ENCODE measurements at places on chromosomes 6 and 20.

GRCh38 chr6:158751921-158752320 lies 67.2 kb downstream of the EZR start:
- DNase-seq, result no peak

DNA sequence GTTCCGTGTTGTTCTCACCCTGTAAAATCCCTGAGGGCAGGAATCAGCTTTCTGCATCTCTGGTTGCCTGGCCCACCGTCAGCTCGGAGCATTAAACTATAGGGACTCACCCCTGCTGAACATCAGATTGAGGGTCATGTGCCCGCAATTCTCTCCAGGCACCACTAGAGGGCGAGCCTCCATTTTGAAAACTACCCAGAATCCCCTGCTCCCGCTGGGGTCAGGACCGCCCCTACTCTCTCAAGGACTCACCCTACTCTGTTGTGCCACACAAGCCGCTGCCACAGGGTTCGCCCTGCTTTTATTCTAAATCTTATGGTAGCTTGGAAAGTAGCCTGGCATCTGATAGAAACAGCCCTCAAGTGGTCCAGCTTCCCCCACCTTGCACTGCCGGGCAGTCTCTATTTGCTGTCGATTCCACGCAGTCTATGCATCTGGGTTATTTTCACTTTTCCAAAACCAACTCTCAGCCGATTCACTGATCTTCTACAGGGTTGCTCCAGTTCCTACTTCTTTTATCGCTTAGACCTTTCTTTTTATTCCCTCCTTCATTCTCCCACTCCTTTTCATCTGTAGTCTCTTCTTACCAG lies 244.1 kb upstream of the QKI start:
- no peak for DNase-seq

DNA sequence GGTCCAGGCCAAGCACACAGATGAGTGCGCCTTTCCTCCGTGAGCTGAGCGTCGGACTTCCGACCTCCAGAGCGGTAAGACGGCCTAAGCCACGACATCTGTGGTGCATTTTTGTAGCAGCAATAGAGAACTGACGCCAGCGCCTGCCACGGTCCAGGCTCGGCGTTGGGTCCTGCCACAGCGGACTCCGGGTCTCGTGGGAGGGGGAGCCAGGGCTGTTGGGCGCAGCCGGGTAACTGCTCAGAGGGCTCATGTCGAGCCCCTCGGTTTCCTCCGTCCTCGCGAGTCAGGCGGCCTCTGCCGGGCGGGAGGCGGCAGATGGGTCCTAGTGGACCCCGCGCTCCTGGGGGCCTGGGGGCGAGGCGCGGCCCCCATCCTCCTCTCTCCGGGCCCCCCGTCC lies 216.1 kb downstream of the QKI start:
- no peak for DNase-seq

DNA sequence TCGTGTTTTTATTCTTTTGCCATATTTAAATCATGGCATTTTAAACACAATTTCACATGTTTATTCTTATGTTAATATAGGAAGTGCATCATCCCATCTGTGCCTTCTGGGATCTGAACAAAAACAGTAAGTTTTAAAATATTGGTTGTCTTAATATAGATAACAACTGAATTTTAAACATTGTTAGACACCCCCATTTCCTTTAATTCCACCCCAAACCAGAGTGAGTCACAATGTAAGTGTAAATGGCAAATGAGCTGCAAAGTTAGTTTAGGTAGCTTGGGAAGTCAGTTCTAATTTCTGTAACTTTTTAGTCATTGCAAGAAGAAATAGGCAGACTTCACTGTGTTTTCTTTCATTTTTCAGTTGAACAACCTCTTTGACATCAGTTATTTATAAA lies 108.0 kb downstream of the ADGRG6 start:
- no peak for DNase-seq

GRCh38 chr20:10590950-10591671 lies 82.7 kb downstream of the JAG1 start:
- no peak for DNase-seq

DNA sequence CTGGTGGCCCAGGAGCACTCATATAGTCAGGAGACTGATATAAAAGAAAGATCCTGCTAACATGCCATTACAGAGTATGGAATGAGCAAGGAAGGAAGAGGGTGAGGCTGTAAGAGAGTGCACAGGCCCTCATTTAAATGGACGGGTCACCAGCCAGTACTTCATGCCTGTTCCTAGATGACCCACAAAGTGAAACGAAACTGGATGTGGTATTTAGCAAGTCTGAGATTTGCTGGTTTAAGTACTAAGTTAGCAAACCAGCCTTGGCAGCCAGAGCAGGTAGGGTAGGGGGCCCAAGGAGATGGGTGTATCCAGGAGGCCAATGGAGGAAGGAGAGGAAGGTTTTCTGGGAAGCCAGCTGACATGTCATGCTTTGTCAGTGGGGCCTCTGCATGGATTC lies 15.9 kb downstream of the NT5E start:
- DNase-seq, result no peak

- DNase-seq, result no peak
These were observed 243.9 kb upstream of the TCF21 start for GRCh38 chr6:133644892-133645619.

GRCh38 chr6:73548458-73549446 lies 27.9 kb upstream of the EEF1A1 start:
- DNase-seq, result no peak

GRCh38 chr20:25198663-25199383 lies 3.3 kb downstream of the ENTPD6 start:
- DNase-seq, result no peak

DNA sequence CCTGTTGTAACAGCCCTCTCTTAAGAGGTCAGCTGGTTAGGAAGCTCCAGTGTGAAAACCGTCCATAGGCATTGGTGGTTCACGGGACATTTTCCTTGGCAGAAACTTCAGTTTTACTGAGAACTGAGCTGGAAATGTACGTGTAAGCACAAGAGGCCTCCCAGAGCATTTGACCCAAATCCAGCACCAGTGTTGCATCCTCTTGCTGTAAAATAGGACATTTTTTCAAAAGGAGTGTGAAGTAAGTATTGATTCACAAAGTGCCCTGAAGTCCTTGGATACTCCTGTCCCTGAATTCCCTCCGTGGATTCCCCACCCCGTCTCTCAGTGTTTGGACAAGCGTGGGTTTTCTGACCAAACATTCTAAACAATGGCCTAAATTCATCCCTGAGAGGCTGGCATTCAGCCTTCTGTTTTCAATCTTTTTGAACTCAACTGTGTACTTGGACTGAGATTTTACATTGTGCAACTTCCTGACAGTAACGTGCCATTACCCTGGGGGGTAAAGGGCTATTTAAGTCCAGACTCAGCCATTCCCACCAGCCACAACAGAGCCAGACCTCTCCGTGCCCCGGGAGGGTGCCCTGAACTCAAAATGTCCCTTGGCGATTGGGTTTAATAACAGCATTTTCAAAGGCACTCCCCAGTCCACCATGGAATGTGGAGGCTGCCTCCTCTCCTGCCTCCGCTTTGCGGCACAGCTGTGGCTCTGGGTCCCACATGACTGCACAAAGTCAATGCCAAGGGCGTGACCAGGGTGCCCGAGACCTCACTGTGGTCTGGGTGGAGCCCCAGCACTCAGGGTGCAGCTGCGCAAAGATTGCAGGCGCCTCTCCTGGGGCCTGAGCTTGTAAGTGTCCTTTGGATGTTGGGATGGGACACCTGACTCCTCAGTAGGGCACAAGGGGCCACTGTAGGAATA lies 92.7 kb upstream of the AFDN start:
- DNase-seq, result no peak

DNA sequence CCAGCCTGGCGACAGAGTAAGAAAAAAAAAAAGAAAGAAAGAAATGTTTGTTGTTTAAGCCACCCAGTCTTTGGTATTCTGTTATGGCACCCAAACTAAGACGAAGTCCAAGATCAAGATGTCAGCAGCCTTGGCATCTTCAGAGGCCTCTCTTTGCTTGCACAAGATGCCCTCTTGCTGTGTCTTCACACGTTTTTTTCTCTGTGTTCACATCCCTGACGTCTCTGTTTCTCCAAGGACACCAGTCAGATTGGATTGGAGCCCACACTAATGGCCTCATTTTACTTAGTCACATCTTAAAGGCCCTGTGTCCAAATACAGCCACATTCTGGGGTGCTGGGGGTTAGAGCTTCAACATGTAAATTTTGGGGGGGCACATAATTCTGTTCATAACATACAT lies 380.9 kb downstream of the GJA1 start:
- DNase-seq, result no peak

DNA sequence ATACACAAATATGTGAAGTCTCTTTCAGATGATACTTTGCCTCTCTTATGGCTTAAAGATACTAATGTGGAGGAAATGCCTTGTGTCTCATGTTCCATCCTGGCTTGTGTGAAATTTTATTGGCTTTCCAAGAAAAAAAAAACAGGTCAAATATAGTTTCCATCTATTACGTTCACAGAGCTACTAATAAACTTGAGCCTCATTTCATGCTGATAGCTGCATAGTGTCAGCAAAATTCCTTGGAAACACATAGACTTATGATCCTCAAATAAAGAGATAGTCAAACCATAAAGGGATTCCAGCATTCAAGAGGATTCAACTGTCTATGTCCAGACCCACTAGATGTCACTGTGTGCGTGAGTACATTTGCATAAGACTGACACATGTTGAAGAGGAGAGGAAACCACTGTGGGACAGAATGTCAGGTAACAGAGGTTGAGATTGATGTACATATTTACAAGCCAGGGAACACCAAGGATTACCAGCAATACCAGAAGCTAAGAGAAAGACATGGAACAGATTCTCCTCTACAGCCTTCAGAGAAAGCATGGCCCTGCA lies 266.6 kb downstream of the COL12A1 start:
- DNase-seq, result no peak

- no peak for DNase-seq
These were observed 58.5 kb upstream of the ATXN1 start for GRCh38 chr6:16819752-16820151.

DNA sequence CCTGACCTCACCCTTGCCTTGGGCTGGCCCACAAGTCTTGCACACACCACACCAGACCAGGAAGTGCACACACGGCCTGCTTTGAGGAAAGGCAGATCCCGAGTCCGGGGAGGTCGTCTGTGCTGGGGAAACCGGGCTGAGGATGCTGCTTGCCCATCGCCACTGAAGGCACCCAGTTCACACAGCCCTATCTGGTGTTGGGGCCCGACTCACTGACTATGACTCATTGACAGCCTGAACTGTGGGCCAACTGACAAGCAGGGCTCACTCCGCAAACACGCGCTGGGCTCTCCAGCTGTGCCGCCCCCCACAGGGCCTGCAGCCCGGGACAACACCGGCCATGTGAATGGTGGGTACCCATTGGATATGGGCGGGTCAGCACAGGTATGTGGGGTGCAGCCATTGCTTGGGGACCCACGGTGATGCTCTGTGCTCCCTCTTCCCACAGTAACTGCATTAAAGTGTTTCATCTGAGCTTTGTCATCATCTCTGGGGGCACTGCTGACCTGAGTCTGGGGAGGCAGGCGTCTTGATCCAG lies 1.6 kb downstream of the SAMD10 start:
- DNase-seq, result peak; percentile 65

- no peak for DNase-seq
These were observed 60.8 kb downstream of the ECT2L start for GRCh38 chr6:138856654-138857053.

GRCh38 chr20:19212469-19212815 lies at the start of gene SLC24A3:
SLC24A3 (plus strand) TSS chr20:19212642.
- no peak for DNase-seq

DNA sequence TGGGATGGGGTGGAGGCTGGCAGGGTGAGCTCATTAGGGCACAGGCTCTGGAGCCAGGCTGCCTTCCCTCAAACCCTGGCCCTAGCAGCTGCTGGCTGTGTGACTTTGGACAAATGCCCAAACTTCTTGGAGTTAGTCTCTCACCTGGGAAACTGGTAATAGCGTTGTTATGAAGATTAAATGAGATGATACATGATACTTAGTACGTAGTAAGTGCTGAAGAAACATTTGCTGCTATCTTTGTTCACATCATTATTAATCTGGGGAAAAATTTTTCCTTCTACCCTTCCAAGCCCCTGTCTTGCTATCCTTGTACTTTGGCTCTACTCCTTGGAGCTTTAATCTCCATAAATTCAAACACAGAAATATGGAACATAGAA lies 22.3 kb upstream of the PPARD start:
- no peak for DNase-seq

- no peak for DNase-seq
These were observed 20.7 kb upstream of the AIG1 start for GRCh38 chr6:143040018-143040417.

GRCh38 chr6:56019973-56020372 lies 144.6 kb upstream of the BMP5 start:
- no peak for DNase-seq

DNA sequence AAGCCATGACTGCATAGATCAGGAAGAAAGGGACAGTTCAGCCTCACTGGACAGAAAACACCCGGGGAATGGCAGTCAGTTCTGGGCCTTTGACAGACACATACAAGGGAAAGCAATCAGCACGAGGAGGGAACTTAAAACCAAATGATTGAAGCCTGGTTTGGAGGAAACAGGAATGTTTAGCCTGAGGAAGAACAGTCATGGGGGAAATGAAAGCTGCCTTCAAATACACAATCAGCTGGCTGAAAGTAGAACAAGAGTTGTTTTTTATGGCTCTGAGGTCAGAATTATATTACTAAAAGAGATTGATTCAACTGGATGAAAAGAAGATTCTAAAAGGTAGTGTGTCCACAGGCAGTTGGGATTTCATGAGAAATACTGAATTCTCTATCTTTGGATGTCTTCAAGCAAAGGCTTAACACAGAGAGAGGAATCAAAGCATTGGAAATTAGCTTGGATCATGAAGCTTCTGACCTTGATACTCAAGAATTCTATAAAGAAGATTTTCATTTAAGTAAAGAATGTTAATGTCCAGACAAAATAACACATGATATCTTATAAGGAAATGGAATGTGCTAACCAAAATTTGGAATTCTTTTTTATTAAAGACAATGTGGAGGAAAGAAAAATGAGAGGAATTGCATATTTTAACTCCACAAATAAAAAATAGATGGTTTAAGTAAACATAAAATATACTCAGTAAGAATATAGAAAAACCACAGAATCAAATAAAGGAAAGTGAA lies 216.6 kb downstream of the IBTK start:
- DNase-seq, result no peak

DNA sequence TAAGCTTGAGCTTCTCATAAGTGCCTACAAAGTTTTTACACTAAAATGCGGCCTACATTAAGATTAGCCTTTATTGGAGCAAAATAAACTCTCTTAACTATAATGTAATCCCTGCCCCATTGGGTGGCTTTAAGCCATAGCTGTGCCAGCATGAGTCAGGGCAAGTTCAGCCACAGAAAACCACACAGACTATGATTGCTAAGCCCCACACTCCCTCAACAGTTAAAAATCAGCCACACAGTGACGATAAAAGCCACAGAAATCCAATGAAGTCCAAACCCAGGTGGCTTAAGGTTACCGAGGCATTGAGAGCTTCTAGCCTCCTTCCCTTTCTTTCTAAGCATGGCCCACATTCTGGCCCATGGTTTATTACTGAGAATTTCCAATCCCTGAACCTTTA lies 61.6 kb downstream of the GRM1 start:
- DNase-seq, result no peak
